Stimulated activated CD4-positive, alpha-beta T cell treated with anti-CD3 and anti-CD28 coated beads, Interleukin-1b, Interleukin-23, amount 100 ng/mL, for 1 hour (primary cell): ENCODE measurements at places on chromosomes 16 and 17.

DNA sequence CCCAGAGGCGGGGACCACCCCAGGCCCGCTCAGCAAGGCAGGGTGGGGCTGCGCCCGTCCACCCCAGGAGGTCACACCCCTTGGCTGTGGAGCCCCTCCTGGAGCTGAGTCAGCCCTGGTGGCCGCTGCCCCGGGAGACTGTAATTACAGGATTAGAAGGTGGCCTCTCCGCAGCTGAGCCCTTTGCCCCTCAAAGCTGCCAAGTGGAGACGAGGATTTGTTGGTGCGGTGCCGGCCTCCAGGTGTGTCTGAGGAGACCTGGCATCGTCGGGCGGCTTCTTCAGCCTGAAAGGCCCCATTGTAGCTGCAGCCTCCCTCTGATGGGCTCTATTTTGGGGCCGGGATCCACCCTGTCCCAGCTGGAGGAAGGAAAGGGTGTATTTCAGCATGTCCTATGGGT, 22.7 kb upstream of the SPNS2 start:
- no peak for DNase-seq

GRCh38 chr16:81609323-81609892, 164.8 kb downstream of the CMIP start:
- DNase-seq, result no peak

DNA sequence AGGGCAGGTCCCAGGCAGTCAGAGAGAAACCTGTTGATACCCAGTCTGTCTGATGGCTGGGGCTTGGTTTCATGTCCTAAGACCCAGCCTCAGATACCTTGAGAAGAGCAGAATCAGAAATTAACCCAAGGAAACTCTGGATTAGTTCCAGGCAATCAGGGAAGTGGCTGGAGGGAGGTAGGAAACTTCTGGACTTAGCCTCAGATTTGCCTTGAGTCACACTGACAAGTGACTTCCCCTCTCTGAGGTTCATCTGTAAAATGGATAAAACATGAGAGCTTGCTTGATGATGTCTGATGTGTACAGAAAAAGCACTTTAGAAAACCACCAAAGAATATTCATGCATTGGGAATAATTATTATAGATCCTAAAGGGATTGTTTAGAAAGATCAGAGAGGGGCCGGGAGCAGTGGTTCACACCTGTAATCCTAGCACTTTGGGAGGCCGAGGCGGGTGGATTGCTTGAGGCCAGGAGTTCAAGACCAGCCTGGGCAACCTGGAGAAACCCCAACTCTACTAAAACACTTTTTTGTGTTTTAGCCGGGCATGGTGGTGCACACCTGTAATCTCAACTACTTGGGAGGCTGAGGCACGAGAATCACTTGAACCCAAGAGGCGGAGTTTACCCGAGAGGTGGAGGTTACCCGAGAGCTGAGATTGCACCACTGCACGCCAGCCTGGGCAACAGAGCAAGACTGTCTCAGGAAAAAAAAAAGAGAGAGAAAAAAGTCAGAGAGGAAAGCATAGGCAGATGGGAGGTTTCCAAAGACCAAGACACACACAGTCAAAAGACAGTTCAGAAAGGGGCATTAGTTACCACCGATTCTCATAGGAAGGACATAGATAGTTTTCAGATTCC, 3.8 kb downstream of the CIITA start:
- no peak for DNase-seq

DNA sequence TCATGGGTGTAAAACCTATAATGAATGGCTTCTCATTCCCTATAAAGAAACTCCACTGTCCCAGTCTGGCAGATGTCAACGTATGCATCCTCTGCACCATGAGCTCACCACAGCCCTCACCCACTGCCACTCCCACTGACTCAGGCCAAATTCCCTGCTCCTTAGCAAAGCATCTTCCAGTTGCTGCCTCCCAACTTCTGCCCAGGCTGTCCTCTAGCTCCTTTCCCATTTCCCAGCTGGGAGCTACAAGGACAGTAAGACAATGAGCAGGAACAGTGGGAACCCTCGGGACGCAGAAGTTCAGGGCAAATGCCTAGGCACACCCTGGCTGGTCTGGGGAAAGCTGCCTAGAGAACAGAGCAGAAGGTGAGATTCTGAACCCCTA, 9.1 kb upstream of the THAP11 start:
- DNase-seq, result no peak

- no peak for DNase-seq
These were observed 24.6 kb upstream of the COX10 start for GRCh38 chr17:14044702-14045101.

GRCh38 chr17:66462010-66462409, 159.6 kb downstream of the PRKCA start:
- DNase-seq, result no peak
